ENCODE measurements at places on chromosomes 2 and 18.

DNA sequence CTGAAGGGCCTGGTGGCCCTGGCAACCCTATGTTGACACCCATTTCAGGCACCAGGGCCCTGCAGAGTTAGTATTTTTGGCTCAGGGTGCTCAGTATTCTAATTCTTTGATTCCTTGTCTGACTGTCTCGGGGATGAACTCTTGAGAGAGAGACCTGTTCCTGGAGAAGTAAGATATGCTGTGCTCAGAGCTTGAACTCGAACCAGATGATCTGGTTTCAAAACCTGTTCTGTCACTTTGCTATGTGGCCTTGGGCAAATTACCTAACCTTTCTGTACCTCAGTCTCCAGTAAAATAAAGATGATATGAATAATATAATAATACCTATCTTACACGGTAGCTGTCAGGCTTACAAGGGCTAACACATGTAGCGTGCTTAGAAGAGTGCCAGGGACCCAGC is 294.2 kb downstream of the DYSF start:
- no peak for DNase-seq

GRCh38 chr2:217261452-217261851 is 401.6 kb upstream of the TNP1 start:
- DNase-seq, result no peak

- no peak for DNase-seq
These were observed 297.2 kb downstream of the NDUFA10 start for GRCh38 chr2:239727776-239728600.

GRCh38 chr2:130300258-130300969 is 42.3 kb upstream of the IMP4 start:
- DNase-seq, result no peak

- peak; percentile 22 for DNase-seq
These were observed 4.9 kb upstream of the DRC1 start for GRCh38 chr2:26396734-26397298.

GRCh38 chr2:238415036-238415764 is 11.5 kb upstream of the ASB1 start:
- no peak for DNase-seq

GRCh38 chr2:222888716-222889115 is 27.9 kb downstream of the ACSL3 start:
- no peak for DNase-seq

DNA sequence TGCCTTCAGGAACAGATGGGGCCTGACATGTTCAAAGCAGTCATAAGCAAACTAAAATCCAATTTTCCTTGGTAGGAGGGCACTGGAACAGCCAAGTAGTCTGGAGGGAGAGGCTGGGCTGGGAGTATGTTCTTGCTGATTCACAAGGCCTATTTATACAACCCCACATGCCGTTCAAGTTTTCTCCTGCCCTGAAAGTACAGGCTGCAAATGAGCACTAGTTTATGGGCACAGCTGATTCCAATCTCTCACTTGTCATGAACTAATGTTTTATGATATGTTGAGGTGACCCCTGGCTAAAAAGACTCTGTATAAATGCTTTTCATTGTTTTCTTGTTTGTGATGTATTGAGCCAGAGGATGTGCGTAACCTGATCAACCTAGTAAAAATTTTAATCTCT is 183.4 kb upstream of the SRD5A2 start:
- DNase-seq, result no peak

- DNase-seq, result no peak
These were observed 214.1 kb downstream of the C1D start for GRCh38 chr2:67848551-67849285.

DNA sequence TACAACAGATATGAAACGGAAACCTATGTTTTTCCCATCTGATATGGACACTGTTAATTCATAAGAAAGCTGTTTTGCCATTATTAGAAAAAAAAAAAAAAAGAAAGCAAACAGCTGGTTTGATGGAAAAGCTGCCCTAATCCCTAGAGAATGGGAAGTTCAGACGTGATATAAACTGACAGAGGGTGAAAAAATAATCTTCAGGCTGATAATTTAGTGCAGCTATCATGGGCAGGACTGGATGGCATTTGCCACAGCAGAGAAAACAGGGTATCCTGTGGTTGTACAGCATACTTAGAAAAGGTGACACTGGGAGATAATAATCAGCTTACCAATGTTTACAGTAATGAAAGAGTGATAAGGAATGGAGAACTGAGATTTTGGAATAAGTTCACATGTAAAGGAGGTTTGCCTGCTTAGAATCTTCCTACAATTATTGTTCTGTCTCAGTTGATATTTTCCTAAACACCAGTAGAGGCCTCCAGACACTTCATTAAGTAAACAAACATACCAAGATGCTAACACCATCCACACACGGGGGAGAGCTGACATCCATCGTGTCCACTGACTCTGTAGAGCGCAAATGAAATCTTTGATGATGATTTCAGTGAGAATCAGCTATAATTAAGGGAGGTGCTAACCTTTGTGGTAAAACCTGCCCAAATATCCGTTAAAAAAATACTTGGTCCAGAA is 211.6 kb upstream of the MMADHC start:
- no peak for DNase-seq

DNA sequence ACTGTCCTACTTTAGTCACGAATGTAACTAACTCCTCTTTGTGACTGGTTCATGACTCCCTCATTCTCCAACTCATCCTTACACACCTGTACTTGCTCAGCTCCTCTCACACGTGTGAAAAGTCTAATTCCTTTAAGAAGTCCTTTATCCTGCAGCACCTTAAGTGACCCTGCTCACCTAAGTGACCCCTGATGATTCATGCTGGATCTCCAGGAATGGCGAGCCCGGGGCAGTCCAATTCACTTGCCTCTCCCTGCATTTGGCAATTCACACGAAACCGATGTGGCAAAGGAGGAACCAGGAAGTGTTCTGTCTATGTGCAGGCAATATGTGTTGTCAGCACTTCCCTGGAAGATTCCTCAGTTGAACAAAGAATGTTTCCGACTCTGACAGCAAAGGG is 189.8 kb upstream of the NABP1 start:
- no peak for DNase-seq

- no peak for DNase-seq
These were observed 96.6 kb downstream of the FMNL2 start for GRCh38 chr2:152431370-152432098.

- DNase-seq, result no peak
These were observed 811.3 kb downstream of the CNTNAP5 start for GRCh38 chr2:124836416-124836815.

GRCh38 chr2:113679457-113679856 is 52.4 kb downstream of the RABL2A start:
- no peak for DNase-seq

DNA sequence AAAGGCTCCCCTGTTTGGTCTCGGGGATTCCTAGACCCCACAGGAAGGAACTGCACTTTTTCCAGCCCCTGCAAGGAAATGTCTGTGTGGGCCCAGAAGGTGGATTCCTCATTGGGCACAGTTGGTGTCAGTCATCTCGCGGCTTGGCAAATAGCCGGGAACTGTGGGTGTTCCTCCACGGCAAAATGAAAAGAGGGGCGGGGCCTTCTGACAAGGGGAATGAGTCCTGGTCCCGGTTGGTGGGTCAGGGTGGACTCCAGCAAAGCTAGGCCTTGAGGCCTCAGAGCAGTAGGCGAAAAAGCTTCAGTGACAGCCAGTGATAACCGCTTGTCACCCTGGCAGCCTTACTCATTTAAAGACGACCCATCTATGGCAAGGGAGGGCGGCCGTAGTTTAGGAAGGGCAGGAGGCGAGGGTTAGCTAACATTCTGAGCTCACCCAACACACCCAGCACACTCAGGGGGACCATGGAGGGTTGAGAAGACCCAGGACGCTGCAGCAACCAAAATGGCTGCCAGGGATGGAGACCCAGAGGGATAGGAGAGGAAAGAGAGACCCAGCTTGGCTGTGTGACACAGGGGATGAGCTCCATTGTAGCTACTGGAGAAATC is 16.5 kb downstream of the SLC4A3 start:
- no peak for DNase-seq

DNA sequence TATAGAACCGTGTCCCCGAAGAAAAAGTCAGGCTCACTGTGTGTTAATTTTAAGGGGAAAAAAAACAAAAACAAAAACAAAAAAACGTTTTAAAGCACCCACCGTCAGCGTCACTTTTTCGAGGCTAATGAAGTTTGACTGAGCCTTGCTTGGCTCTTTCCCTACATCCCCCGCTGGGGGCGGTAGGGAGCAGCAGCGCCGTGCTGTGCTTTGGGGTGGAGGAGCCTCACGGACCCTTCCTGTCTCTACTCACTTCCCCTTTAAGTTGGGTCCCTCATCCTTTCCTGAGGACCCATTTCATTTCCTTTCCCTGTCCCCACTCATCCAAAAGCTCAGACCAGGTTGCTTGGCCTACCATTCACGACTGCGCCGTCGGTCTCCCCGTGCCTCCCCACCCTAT is 82.8 kb upstream of the RPL31 start:
- no peak for DNase-seq

GRCh38 chr18:34083910-34084535 is 140.7 kb downstream of the NOL4 start:
- no peak for DNase-seq

DNA sequence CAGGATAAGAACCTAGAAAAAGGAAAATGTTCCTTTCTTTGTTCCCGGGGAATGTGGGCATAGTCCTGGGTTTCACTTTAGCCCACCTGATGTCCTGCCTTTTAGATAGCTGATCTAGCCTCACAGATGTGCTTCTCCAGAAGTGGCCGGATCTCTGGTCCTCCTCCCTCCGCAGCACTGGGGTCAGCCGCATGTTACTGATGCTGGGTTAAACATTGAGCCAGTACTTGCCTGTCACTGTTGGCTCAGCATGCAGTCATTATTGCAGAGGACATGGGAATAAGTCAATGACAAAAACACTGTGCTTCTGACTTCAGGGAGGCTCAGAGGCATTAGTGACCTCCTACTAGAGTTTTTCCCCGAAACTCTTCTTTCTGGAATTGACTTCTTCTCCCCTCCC is 27.6 kb downstream of the NCK2 start:
- DNase-seq, result no peak

- no peak for DNase-seq
These were observed 109.6 kb downstream of the GLI2 start for GRCh38 chr2:120845277-120845676.

DNA sequence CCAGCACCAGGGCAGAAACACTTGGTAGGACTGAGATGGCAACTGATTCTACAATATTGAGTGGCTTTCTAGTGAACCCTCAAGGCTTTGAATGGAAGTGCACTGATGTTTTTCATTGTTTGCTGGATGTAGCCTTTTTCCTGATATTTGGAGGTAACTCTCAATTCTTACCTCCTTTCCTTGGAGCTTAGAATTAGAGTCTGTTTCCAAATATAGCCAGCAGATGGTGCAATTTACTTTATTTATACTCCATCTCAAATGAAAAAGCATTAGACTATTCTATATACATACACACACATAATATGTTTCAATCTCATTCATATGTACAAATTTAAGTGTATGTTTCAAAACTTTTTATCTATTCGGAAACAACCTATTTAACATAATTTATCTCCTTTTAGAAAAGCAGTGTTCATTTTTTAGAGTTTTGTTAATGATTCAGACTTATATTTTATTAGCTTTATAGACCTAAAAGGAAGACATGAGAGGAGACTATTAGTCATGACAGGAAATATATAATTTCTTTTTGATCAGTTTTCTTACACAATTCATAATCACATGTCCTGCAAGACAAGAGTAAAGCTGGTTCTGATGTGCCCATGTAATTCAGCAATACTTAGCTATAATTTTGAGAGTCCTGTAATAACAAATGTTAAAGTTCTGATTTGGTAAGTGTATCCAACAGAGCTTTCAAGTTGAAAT is 124.8 kb downstream of the NUP35 start:
- DNase-seq, result no peak

DNA sequence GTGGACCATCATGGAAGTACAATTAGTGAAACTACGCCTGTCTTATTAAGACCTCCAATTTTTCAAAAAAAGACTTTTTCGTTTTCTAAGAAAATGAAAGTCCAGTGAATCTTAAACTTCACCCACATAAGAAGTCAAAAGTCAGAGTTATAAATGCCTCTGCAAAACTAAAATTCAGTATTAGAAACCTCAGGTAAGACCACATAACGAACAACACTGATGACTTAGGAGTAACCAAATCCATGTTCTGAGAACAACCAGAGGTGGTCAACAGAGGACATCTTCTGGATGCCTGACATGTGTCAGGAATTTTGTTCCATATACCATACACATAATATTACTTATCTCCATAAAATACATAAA is 62.4 kb downstream of the RPL31 start:
- DNase-seq, result no peak

GRCh38 chr2:20421336-20421987 is 25.4 kb upstream of the RHOB start:
- DNase-seq, result no peak

- no peak for DNase-seq
These were observed 30.0 kb downstream of the ZNF638 start for GRCh38 chr2:71361631-71362030.

- no peak for DNase-seq
These were observed 1.3 kb downstream of the RNPEPL1 start for GRCh38 chr2:240569523-240569997.

DNA sequence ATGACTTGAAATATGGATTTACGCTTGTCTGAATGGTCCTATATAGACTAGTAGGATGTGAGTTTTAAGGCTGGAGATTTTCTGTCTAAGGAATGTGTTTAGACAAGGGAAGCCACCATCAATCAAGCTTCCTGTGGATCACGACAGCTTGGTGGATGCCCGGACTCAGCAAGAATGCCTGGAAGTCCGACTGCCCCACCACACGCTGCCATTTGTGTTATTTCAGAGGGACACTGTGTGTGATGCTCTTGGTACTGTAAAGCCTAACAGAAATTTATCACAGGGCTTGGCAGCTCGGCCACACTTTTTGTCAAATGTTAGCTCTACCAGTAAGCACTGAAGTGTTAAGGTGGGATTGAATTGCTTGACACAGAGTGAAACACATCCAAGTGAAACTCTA is 127.1 kb upstream of the CDH7 start:
- DNase-seq, result no peak

- no peak for DNase-seq
These were observed 259.1 kb upstream of the MYT1L start for GRCh38 chr2:2590141-2590540.

DNA sequence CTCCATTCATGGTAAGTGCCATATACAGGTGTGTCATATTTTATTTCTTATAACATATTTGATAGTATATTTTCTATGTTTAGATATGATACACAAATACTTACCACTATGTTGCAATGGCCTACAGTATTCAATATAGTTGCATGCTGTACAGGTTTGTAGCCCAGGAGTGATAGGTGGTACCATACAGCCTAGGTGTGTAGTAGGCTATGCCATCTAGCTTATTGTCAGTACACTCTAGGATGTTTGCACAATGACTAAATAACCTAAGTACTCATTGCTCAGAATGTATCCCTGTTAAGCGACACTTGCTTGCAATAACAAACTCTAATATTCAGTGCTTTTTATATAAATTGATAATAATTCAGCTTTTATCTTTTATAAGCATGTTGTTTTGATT is 563.1 kb upstream of the LINC00305 start:
- DNase-seq, result no peak

- DNase-seq, result no peak
These were observed 34.8 kb downstream of the GPATCH11 start for GRCh38 chr2:37119157-37119556.

- no peak for DNase-seq
These were observed 31.5 kb downstream of the SRSF7 start for GRCh38 chr2:38719706-38720105.

GRCh38 chr18:34957864-34958259 is 83.4 kb upstream of the MAPRE2 start:
- no peak for DNase-seq
